AG04449 (cell line): ENCODE measurements at places on chromosomes 11 and 22.

- DNase-seq, result no peak
These were observed 534.7 kb downstream of the CNTN5 start for GRCh38 chr11:99555486-99555885.

DNA sequence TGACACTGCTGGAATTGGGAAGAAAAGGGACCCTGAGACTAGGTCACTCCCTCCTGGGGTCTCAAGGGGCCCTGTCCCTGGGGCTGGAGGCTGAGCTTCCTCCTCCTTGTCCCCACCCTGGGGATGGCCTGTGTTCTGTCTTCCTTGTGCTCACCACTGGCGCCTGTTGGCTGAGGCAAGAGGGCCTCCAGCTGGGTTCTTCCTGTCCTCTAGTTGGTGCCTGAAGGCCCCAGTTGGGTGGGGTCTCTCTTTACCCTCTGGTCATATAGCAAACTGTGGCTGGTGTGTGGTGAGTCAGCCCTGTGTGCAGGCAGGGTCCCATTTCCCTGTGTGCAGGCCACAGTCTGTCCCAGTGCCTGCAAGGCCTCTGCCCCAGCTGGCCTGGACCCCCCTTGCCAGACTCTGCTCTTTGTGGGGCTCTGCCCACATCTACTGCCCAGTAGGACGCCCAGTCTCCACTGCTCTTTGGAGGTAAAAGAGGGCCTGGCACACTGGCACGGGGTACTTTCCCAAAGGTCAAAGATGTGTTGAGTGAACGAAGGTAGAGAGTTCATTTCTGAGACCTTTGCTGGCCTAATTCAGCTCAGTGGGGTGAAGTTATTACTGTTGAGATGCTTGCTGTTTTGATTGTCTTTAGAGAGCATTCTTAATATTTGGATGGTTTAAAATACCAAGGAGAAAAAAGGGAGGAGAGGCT is 55.1 kb upstream of the CLDN5 start:
- no peak for DNase-seq

DNA sequence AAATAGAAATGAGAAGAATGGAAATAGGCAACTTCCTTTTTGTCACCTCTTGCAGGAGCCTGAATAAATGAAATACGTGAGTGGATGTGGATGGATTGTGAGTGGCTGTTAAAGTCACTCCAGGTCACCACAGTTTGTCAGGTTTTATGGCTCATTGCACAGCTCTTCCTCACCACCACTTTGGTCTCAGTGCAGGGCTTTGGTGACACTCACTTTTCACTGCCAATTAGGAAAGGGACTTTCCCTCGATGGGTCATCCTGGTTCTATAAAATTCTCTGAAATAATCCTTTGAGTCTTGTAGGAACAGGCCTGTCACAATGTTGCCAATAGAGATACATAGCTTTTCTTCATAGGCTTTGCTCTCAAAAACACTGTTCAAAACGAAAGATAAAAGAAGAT is 172.4 kb upstream of the C11orf87 start:
- DNase-seq, result no peak

DNA sequence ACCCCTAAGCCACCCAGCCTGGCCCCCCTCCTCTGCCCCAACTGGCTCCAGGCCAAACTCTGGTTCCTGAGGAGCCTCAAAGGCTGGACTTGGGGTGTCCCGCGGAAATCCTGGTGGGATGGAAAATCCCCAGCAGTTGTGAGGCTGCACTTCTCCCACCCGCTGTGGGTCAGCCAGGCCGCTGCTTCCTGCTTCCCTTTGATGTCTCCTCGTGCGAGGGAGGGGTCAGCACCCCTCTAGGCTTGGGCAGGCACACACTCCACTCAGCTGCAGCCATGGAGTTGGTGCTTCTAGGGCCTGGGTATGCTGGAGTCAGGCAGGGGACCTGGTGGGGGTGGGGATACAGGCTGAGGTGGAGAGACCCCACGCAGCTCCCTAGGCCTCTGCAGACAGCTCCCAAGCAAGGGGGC is 12.0 kb downstream of the KCNQ1OT1 start:
- no peak for DNase-seq

- DNase-seq, result no peak
These were observed 41.3 kb upstream of the MN1 start for GRCh38 chr22:27842669-27843431.

DNA sequence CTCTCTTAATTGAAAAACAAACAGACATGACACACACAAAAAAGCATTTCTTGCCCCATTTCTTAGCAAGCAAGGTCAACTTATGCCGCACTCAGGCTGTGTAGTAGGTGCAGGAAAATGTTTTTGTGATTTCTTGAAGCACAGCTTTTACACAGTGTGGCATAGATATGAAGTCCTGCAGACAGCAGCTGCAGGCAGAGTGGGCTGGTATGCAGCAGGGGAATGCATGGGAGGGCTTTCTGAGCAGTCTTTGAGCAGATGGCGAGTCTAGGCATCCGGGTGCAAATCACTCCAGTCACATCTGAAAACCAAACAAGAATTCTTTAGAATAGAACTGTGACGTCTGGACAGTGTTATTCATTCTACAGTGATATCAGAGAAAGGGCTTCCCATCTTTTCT is 87.5 kb downstream of the BLID start:
- no peak for DNase-seq

- DNase-seq, result no peak
These were observed 102.5 kb downstream of the KIAA1671 start for GRCh38 chr22:25054943-25055511.

GRCh38 chr11:29734287-29734686 is 282.5 kb downstream of the KCNA4 start:
- DNase-seq, result no peak

- no peak for DNase-seq
These were observed 3.5 kb upstream of the IFITM2 start for GRCh38 chr11:304061-304506.
